ENCODE measurements at places on chromosomes 13 and 19.

DNA sequence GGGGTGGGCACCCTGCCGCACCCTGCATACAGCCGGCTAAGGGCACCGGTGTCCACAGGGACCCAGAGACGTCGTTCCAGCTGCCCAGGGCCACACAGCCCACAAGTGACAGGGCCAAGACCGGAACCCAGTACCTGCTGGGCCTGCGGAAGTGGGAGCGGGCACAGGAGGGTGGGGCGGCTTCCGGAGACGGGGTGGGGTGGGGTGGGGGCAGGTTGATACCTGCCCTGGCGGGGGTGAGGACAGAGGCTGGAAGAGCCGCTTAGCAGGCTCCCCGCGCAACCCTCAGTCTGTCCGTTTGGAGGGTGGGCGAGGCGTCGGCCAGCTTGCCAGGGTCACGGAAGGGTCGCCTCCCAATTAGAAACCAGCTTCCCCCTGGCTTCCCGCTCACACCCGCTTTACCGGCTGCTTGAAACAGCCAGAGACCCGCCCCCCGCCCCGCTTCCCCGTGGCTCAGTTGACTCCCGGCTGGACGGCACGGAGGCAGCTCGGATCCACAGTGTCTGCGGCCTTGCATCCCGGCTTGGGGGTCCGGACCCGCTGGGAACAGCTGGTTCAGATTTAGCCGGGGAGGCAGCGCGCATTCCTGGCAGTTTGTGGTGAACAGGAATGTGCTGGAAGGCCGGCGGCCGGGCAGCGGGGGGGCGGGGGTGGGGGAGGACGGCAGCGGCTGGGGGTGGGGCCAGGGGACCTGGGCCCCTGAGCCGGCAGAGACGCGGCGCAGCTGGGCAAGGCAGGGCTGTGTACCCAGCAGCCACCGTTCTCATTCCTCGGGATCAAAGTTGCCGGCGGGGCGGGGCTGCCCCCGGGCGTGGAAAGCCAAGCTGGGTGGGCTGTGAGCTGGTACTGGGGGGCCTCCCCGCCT is 1.9 kb downstream of the CNN2 start:
- peak; percentile 95 for DNase-seq

GRCh38 chr19:19513682-19514081 is 1.7 kb downstream of the TSSK6 start:
- DNase-seq = no peak

DNA sequence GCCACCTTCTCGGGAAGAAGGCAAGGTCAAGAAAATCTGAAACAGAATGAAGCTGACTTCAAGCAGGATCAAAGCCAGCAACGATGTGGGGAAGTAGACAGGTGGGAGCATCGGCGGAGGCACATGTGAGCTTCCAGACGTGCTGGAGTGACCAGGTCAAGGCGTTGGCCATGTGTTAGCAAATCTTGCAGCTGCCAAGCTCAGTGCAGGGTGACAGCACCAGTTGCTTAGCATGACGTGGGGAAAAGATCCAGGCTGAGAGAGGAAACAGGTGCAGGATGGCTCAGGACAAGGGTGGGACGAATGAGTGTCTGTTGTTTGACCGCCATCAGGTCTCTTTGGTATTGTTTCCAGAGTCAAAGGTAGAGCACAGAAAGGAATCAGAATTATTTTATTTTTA is 92.3 kb downstream of the TNFSF13B start:
- DNase-seq = no peak

DNA sequence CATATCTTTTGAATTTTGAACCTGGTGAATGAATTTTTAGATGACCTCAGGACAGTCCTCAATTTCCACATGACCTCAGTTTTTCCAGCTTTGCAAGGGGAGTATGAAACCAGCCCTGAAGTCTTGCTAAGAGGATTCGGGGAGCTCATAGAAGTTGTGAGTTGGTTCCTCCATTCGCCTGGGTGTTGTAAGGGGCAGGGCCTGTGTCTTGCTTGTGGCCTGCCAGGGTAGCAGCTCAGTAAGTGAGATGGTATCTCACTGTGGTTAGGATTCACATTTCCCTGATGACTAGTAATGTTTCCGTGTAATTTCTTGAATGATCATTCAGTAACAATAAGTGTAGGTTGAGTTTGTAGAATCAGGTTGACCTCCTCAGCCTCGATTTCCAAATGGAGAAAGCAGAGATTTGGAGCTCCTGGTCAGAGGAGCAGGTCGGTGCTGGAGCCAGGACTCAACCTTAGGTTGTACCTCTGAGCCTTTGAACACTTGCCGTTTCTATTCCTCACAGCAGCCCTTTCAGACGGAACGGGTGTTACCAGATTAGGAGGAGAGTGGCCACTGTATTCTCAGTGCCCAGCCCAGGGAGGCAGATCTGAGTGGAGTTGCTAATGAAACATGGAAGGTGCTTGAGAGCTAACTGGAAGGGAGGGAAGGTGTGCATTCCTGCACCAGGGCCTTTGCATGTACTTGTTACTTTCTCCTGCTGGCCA is 14.6 kb downstream of the NACC1 start:
- DNase-seq = peak; percentile 96

- peak; percentile 68 for DNase-seq
Observed at GRCh38 chr13:108895220-108895704, 265.9 kb downstream of the MYO16 start.

GRCh38 chr19:50893047-50893736 is 18.0 kb downstream of the KLK4 start:
- no peak for DNase-seq

DNA sequence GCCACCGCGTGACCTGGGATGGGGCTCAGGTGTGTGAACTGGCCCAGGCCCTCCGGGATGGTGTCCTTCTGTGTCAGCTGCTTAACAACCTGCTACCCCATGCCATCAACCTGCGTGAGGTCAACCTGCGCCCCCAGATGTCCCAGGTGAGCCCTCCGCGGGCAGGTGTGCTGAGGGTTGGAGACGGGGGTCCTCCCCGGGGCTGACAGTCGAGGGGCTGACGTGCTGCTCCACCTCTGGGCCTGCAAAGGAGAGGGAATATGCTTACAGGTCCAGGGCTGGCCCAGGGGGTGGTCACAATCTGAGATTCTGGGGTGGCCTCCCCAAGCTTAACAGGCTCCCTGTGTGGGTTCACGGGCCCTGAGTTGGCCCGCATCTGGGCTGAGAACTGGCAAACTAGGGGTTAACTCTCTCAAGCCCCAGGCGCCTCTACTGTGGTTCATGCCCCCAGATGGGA is 386 bp downstream of the VAV1 start:
- no peak for DNase-seq

GRCh38 chr19:15216363-15216762 is 15.6 kb upstream of the NOTCH3 start:
- no peak for DNase-seq

- peak; percentile 87 for DNase-seq
Observed at GRCh38 chr13:99626461-99627082, 125.3 kb downstream of the TM9SF2 start.

- peak; percentile 37 for DNase-seq
Observed at GRCh38 chr13:27194209-27194608, 22.6 kb upstream of the USP12 start.

DNA sequence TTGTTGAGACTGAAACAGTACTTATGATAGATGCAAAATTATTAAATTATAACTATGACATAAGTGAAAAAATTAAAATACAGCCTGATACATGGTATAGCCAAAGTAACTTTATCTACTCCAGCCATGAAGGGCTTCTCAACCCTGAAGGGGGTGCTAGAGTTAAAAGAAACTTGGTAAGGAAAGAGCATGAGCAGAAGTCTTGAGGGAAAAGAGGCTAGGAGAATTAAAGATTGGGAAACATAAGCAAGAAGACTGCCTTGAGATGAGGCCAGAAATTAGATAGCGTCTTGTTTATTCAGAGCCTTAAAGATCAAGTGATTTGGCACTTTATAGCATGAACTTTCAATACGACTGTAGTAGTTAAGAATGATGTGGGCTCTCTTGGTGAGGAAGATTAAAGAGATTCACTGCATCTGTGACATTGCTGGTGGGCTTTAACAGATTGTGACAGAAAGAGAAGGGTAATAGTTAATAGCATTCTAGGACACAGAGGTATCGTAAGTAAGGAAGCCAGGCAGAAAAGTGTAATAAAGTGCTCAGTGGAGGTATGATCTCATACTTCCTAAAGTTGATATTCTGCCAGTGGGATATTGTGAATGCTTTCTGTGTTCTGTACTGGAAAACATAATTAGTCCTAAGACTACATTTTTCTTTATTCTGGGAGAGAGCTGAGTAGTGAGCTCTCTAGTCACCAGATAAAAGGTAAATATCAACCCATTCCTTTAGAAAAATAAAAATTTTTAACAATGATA is 385.4 kb upstream of the PRR20A start:
- DNase-seq = no peak

DNA sequence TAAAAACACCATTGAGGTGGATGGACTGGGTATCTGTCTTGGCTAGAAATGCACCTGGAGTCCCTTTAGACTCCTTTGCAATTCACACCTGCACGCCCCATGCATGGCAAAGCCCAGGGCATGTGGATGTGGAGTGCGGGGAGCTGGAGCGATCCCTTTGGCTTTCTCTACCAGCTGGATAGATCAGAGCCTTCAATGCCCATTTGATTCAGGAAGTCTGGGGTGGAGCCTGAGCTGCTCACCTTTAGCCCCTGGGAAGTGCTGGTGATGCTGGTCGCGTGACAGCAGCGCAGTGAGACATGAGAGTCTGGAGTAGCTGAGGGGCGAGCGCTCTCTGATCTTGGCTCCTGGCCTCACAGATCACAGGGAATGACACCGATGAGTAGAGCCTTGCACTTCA is 4.8 kb upstream of the ZNF536 start:
- no peak for DNase-seq

- DNase-seq = peak; percentile 57
Observed at GRCh38 chr19:48152551-48152950, 17.6 kb downstream of the LIG1 start.

DNA sequence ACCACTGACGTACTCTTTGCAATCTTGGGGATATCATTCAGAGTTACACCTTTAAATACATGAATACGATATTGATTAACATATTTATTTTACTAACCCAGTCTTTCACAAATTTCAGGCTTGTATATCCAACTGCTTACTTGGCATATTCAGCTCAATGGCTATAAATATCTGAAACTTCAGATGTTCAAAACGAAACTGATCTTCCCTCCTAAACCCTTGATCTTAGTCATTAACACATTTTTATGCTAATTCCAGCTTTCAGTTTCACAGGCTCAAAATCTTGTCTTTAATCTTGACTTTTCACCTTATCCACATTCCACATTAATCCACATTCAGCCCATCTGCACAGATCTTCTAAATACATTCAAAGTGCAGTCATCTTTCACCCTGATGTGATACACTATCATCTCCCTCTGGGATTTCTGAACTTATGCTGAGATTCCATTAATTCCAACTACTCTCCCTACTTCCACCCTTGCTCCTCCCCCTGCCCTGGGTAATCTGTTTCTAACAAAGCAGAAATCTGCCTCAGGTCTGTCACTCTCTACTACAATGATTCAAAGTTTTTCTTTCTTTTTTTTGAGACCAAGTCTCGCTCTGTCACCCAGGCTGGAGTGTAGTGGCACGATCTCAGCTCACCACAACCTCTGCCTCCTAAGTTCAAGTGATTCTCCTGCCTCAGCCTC is 387.2 kb downstream of the GPC5 start:
- DNase-seq = no peak

DNA sequence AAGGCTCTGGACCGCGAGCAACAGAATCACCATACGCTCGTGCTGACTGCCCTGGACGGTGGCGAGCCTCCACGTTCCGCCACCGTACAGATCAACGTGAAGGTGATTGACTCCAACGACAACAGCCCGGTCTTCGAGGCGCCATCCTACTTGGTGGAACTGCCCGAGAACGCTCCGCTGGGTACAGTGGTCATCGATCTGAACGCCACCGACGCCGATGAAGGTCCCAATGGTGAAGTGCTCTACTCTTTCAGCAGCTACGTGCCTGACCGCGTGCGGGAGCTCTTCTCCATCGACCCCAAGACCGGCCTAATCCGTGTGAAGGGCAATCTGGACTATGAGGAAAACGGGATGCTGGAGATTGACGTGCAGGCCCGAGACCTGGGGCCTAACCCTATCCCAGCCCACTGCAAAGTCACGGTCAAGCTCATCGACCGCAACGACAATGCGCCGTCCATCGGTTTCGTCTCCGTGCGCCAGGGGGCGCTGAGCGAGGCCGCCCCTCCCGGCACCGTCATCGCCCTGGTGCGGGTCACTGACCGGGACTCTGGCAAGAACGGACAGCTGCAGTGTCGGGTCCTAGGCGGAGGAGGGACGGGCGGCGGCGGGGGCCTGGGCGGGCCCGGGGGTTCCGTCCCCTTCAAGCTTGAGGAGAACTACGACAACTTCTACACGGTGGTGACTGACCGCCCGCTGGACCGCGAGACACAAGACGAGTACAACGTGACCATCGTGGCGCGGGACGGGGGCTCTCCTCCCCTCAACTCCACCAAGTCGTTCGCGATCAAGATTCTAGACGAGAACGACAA is 1.8 kb downstream of the PCDH17 start:
- peak; percentile 2 for DNase-seq

- DNase-seq = no peak
Observed at GRCh38 chr19:2703691-2704216, 1.3 kb upstream of the GNG7 start.

GRCh38 chr13:72678312-72678711 is 49.1 kb downstream of the MZT1 start:
- DNase-seq = no peak

DNA sequence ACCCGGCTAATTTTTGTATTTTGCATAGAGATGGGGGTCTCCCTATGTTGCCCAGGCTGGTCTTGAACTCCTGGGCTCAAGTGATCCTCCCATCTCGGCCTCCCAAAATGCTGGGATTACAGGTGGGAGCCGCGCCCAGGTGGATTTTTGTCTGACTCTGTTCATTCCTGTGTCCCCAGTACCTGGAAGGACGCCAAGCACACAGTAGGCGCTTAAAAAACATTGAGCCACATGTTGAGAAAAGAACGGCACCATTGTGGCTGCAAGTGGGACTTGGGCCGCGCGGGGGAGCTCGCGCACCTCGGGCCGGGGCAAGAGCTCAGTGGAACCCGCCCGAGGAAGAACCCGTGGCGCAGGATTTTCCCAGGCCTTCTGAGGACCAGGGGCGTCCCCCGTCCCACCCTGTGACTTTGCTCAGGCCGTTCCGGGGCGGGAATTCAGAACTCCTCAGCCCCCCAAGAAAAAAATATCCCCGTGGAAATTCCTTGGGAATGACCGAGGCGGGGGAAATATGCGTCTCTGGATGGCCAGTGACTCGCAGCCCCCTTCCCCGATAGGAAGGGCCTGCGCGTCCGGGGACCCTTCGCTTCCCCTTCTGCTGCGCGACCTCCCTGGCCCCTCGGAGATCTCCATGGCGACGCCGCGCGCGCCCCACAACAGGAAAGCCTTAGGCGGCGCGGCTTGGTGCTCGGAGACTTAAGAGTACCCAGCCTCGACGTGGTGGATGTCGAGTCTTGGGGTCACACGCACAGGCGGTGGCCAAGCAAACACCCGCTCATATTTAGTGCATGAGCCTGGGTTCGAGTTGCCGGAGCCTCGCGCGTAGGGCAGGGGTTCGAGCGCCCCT is 1.4 kb upstream of the ICAM1 start:
- DNase-seq = peak; percentile 87

- DNase-seq = no peak
Observed at GRCh38 chr19:952680-953444, 27.0 kb downstream of the ARID3A start.

GRCh38 chr13:45295536-45295935 is 45.4 kb downstream of the TPT1 start:
- DNase-seq = no peak

Measured in GM23248 (cell line).